ENCODE measurements at places on chromosomes 11 and 22. TPM values are rescaled to one million over a fixed set of nuclear protein-coding genes. Genes with fewer than 3 reads are reported as not detected.

The PGA4 gene
- not detected for total RNA-seq

The TRPC6 gene
- not detected for total RNA-seq

The ANO9 gene
- 22.2 TPM for total RNA-seq

The CNTF gene
- total RNA-seq = 3.3 TPM

The OR10A6 gene
- not detected for total RNA-seq

The RBM4B gene
- total RNA-seq = 12.2 TPM

The RPS6KA4 gene
- total RNA-seq = 20.3 TPM

The RCOR2 gene
- 0.58 TPM for total RNA-seq

The CATSPERZ gene
- total RNA-seq = not detected

The CREB3L1 gene
- total RNA-seq = not detected

The ALKBH8 gene
- total RNA-seq = 19.8 TPM

The ROBO3 gene
- total RNA-seq = 23.7 TPM

The SLC25A18 gene
- total RNA-seq = not detected

The ANGPTL5 gene
- not detected for total RNA-seq

The SLC22A25 gene
- total RNA-seq = not detected

The GUCY1A2 gene
- not detected for total RNA-seq

The COPB1 gene
- total RNA-seq = 99.6 TPM

The TIGD3 gene
- total RNA-seq = 0.49 TPM

The UCP3 gene
- total RNA-seq = 0.89 TPM

The GAS2L1 gene
- total RNA-seq = 1.4 TPM

The CYTH4 gene
- total RNA-seq = 17.3 TPM

The C11orf87 gene
- total RNA-seq = not detected

The SPA17 gene
- total RNA-seq = 4.7 TPM

The BLID gene
- total RNA-seq = not detected

The DERL3 gene
- 5.9 TPM for total RNA-seq

The PIH1D2 gene
- total RNA-seq = 0.82 TPM

The CD248 gene
- 11.0 TPM for total RNA-seq

The HYOU1 gene
- total RNA-seq = 121 TPM

Measured in activated naive CD8-positive, alpha-beta T cell treated with anti-CD3 and anti-CD28 coated beads for 36 hours (primary cell).